ENCODE measurements at places on chromosomes 4 and X. TPM values are rescaled to one million over a fixed set of nuclear protein-coding genes. Genes with fewer than 3 reads are reported as not detected.
A peak's percentile ranks its signal among the peaks of the same experiment; 100 is the strongest.

DNA sequence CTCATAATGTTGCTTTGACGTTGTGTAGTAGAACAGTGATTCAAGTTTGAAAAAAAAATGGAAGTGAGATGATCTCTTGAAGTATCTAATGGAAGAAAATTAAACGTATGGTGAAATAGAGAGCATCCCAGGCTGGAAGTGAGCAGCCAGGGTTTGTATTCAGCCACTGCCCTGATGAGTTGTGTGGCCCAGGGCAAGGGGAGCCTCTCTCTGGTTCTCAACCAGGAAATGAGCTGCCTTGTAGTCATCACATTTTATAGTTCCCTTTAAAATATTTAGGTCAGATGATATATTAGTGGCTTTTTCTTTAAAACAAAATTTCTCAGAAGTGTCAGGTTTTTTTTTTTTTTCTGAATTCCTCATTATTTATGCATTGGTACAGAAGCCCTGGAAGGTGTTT is 150.3 kb downstream of the GPAT3 start:
- no peak for DNase-seq
- H3K27ac ChIP-seq, result no peak overlapping the region
- no peak overlapping the region for H3K4me3 ChIP-seq
- H3K27me3 ChIP-seq, result peaks cover 2% of the 10 kb centered on the region
- no peaks in the 10 kb centered on the region for H3K4me1 ChIP-seq

- no peak overlapping the region for H3K4me3 ChIP-seq
- no peaks in the 10 kb centered on the region for H3K36me3 ChIP-seq
- DNase-seq, result no peak
- no peaks in the 10 kb centered on the region for H3K27me3 ChIP-seq
- H3K27ac ChIP-seq, result peak overlapping the region; percentile 64
- peaks cover 5% of the 10 kb centered on the region for H3K4me1 ChIP-seq
These were observed 136.5 kb upstream of the NKX1-1 start for GRCh38 chr4:1542516-1543320.

- H3K27me3 ChIP-seq, result no peaks in the 10 kb centered on the region
- H3K27ac ChIP-seq, result no peak overlapping the region
- no peak overlapping the region for H3K4me3 ChIP-seq
- peaks cover 6% of the 10 kb centered on the region for H3K36me3 ChIP-seq
- DNase-seq, result no peak
- peaks cover 2% of the 10 kb centered on the region for H3K4me1 ChIP-seq
These were observed 134.8 kb downstream of the FRYL start for GRCh38 chr4:48645225-48645794.

- no peaks in the 10 kb centered on the region for H3K36me3 ChIP-seq
- no peaks in the 10 kb centered on the region for H3K27me3 ChIP-seq
- no peaks in the 10 kb centered on the region for H3K4me1 ChIP-seq
- H3K27ac ChIP-seq, result no peak overlapping the region
- DNase-seq, result no peak
These were observed 80.4 kb downstream of the WFS1 start for GRCh38 chr4:6349896-6350603.

ATP1B4 gene
- not detected for total RNA-seq

DNA sequence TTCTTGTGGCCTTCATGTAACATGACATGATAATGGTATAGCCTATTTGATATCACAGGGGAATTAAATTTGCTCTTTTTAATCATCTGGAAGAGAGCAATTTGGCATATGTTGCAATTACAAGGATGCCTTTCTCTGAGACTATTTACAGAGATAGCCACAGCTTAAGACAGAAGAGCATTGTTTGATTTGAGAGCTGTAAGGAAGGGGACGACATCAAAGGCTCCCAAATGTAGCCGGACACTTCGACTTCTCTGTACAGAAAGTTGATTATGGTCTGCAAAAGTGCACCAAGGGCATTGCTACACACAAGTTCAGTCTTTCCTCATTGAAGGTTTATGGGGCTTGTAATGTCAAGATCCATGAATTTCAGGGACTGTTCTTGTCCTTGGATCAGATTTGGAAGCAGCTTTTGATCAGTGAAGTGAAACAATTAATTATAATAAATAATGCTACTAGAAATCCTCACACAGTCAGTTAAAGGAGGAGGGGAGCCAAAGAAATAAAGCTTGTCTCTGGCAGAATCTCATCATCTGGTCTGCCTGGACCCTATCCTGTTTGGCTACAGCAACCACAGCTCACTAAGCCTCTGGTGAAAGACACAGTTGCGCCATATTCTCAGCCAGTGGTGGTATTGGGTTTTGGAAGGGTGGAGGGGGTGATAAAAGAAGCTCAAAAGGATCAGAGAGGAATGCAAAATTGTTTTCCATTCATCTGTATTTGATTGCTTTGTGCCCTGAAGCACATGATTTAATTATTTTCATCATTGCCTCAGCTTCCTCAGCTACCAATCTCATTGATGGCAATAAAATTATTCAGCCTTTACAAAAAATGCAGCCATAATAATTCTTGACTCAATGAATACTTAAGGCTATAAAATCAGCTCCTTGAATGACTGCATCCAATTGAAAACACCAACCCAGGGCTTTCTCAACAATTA is 654.3 kb upstream of the LCORL start:
- H3K4me3 ChIP-seq, result no peak overlapping the region
- H3K27ac ChIP-seq, result no peak overlapping the region
- H3K4me1 ChIP-seq, result no peaks in the 10 kb centered on the region
- H3K36me3 ChIP-seq, result no peaks in the 10 kb centered on the region
- H3K27me3 ChIP-seq, result no peaks in the 10 kb centered on the region
- no peak for DNase-seq

CFAP47 gene
- not detected for total RNA-seq

FAM149A gene
- 0.71 TPM for total RNA-seq
